Thyroid gland (tissue), 4 donors: ENCODE measurements at places on chromosomes 3 and 15. TPM values are rescaled to one million over a fixed set of nuclear protein-coding genes. Genes with fewer than 3 reads are reported as not detected.

- no peak for DNase-seq
Observed at GRCh38 chr3:197675563-197675860, 61.2 kb downstream of the RUBCN start.

- no peak for DNase-seq
Observed at GRCh38 chr15:70311821-70312220, 214.1 kb upstream of the TLE3 start.

- DNase-seq, result no peak
Observed at GRCh38 chr3:126275620-126275904, 81.6 kb downstream of the KLF15 start.

Gene APH1B
- 27.8 TPM for total RNA-seq

DNA sequence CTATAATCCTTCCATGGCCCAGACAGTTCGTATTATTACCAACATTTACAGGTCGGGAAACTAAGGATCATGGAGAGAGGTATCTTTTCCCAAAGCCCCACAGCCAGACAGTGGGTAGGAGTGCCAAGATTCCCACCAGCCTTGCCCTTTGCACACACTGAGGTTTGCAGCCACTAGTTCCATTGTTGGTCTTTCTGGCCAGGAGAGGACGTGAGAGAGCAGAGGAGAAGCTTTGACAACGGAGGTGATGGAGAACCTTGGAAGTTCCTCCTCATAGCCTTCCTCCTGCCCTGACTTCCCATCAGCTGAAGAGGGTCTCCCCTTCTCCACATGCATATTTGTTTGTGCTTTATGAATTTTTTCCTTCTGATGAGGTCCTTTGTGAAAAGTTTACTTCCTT lies 50.5 kb upstream of the PLCL2 start:
- DNase-seq, result no peak

Gene PDZRN3
- 5.5 TPM for total RNA-seq
